Hepatocyte (in vitro differentiated cells): ENCODE measurements at places on chromosomes 6 and 20.

- peak; percentile 33 for DNase-seq
Measured at GRCh38 chr6:25499615-25500235, 152.3 kb upstream of the SCGN start.

GRCh38 chr6:3159805-3160781 is 2.7 kb upstream of the TUBB2A start:
- peak; percentile 93 for DNase-seq

GRCh38 chr6:37990762-37991525 is 171.4 kb downstream of the ZFAND3 start:
- DNase-seq = peak; percentile 33

GRCh38 chr6:36139991-36140710 is 9.8 kb downstream of the MAPK13 start:
- DNase-seq = no peak

- DNase-seq = no peak
Measured at GRCh38 chr6:1081551-1082284, 230.2 kb upstream of the FOXQ1 start.

- no peak for DNase-seq
Measured at GRCh38 chr6:132814716-132815570, 574 bp downstream of the RPS12 start.

- no peak for DNase-seq
Measured at GRCh38 chr6:47161176-47161687, 119.1 kb upstream of the ADGRF1 start.

GRCh38 chr6:154648888-154649205 is 84.4 kb upstream of the SCAF8 start:
- DNase-seq = no peak

- DNase-seq = no peak
Measured at GRCh38 chr20:50848341-50848808, 53.5 kb downstream of the BCAS4 start.

DNA sequence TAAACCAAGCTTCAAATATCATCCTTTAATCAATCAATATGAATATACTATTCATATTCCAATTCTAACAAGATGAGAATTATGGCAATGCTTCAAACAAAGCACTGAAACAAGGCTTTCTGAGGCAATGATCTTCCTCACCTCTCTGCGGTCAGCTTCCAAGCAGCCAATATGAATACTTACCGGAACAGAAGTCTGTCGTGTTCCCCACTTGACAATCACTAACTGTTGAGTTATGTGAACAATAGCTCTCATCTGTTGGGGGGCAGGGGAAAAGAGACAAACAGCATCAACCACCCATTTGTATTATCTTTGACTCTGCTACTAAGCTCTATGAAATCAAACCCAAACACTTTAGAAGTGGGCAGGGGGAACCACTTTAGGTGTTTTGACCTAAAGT is 4.5 kb downstream of the CD164 start:
- no peak for DNase-seq

GRCh38 chr6:47631269-47631772 is 67.1 kb upstream of the ADGRF4 start:
- peak; percentile 55 for DNase-seq

DNA sequence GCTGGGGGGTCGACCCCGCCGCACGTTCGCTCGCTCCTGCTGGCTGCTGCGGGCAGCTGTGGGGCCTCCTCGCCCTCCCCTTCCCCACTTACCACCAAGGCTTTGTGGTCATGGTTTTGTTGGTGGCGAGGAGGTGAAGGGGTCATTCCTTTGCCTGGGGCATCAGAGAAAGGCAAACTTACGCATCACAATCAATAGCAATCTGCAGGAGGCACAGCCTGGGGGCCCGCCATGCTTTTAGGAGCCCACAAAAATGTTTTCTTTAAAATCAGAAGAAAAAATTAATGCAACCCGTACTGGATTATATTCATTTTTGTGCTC is 137.0 kb downstream of the IMPG1 start:
- DNase-seq = no peak

DNA sequence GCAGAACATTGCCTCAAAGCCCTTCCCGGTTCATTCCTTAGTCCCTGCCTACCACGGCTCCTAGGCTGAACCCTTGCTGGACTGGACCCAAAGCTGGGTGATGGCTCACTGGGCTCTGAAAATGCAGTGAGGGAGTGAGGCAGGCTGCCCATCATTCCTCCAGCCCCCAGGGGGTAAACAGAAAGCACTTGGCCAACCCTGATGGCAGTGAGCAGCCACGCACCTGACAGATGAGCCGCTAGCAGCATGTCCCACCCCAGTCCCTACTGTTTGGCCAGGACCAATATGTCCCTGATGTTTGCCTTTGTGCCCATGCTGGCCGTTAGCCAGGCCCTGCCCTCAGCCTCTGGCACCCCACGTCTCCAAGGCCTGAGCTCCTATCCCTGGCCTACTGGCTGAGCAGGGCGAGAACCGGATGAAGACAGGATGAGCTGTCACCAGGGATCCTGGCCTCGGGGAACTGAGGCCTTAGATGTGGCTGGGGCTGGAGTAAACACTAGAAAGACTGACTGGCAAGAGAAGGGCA is 19.4 kb upstream of the BAK1 start:
- no peak for DNase-seq

GRCh38 chr6:131555992-131556391 is 17.0 kb upstream of the ARG1 start:
- peak; percentile 23 for DNase-seq

DNA sequence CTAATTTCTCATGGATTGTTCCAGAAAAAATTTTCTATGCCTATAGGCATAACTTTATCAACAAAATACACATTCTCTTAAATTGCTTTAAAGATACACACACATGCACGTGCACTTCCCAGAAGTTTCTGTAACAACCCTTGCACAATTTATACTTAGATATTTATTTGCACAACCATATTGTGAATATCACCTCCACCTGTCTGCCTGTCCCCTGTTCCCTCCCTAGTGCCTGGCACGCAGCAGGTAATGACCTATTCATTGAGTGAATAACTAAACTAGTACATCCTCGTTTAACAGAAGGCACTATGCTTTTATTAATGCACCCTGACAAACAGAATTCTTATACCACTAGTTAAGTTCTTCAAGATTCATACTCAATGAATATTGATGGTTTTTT is 198.9 kb downstream of the BCAS1 start:
- DNase-seq = no peak

GRCh38 chr20:57389695-57390603 is 1.2 kb upstream of the RBM38 start:
- no peak for DNase-seq

DNA sequence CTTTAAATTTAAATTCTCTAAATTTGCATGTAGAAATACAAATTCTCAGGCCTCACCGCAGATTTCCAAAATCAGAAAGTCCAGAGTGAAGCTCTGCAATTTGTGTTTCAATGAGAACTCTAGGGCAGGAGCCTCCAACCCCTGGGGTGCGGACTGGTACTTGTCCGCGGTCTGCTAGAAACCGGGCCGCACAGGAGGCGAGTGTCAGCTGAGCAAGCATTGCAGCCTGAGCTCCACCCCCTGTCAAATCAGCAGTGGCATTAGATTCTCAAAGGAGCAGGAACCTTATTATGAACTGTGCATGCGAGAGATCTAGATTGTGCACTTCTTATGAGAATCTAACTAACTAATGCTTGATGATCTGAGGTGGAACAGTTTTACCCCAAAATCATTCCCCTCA is 203.0 kb upstream of the PCSK2 start:
- DNase-seq = peak; percentile 19

GRCh38 chr6:125818225-125818657 is 27.5 kb downstream of the NCOA7 start:
- no peak for DNase-seq

- DNase-seq = no peak
Measured at GRCh38 chr6:331622-332521, 39.6 kb downstream of the DUSP22 start.

DNA sequence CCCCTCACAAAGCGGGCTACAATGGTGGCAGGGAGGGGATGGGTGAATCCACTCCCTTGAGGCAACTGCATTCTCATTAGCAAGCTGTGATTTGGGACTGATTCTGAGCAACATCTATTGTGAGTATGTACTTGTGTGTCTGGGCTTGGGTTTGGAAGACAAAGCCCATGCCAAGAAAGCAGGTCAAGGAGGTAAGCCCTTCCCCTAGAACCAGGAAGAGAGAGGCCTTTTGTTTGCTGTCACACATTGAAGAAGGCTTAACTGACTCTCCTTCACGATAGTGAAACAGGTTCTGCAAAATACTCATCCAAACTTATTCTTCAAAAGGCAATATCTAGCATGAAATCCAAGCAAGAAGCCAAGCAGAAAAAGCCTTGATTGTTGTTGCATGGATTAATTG is 403.1 kb upstream of the ID4 start:
- no peak for DNase-seq

- no peak for DNase-seq
Measured at GRCh38 chr6:84687431-84687830, 77.0 kb downstream of the TBX18 start.

DNA sequence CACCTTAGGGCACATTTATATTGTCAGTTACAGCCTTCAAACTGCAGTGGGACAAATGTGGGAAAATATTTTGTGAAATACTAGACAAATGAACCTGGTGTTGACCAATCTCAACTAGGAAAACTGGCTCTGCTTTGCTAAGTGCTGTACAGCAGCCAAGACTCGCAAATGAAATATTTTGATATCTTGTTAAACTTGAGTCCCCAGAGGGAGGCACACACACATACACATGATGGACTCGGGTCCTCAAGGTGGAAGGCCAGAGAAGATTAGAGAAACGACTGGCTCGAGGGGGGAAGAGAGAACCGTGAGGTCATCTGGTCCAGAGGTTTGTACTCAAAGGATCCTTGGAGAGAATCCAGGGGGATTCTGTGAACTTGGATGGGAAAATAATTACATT is 67.3 kb upstream of the JAG1 start:
- no peak for DNase-seq

GRCh38 chr6:57216235-57217101 is 5.6 kb downstream of the RAB23 start:
- DNase-seq = no peak

DNA sequence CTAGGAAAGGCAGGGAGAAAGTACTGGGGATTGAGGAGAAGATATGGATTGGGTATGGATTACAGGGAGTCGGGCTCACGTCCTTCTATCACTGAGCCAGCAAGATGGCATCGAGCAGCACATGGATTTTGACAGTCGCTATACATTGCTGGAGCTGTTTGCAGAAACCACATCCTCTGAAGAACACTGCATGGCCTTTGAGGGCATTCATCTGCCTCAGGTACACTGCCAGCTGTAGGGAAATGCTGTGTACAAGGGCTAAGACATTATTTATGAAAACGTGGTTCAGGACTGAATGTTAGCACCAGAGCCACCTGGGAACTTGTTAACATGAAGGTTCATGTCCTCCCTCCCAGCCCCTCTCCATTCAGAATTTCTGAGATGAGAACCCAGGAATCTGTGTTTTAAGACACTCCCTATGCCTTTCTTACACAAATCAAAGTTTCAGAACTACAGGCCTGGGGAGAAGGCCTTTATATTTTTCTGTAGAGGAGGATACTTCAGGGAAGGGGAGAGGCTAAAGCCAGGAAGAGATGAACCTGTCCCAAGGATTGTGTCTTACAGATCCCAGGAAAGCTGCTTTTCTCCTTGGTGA is 3.5 kb downstream of the CUL9 start:
- no peak for DNase-seq

DNA sequence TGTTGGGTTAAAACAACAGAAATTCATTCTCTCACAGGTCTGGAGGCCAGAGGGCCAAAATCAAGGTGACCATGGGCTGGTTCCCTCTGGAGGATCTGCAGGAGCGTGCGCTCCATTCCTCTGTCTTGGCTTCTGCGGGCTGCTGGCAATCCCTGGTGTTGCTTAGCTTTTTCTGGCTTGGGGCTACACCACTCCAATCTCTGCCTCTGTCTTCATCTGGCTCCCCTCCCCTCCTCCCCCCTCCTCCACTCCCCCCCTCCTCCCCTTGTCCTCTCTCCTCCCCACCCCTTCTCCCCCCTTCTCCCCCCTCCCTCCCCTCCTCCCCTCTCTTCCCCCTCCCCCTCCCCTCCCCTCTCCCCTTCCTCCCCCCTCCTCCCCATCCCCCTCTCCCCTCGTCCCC is 321.3 kb upstream of the ARID1B start:
- no peak for DNase-seq

DNA sequence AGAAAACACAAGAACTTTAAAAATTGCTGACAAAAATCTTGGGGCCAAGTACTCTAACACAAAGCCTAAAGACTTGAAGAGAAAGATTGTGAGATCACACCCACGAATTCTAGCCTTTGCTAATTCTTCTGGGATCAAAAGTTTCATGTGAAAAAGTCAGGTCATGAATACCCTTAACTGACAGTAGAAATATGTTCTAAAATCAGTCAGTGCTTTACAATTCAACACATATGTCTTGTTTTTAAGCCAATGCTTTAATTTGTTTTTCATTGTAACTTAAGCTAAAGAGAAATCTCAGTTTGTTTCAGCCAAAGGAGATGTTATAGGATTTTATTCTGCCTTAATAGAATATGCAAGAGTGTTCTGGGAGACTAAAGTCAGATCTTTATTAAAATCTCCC is 78.2 kb upstream of the PLEKHG1 start:
- DNase-seq = no peak

DNA sequence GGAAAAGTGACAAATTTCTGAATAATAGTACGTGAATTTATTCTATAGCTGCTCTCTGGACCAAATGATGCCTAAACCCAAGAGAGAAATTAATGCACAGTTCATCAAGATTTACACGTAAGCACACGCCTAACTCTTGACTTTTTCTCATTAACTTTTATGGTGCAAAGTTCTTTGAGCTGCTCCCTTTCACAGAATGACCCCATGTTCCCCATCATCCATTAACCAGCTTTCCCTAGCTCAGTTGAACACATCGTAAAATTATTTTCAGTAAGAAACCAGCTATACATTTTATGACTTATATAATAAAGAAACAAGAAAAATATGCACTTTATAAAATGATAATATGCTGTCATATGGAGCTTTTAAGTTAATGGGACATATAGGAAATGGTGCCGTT is 54.3 kb downstream of the ID4 start:
- no peak for DNase-seq

- no peak for DNase-seq
Measured at GRCh38 chr6:50691814-50692495, 21.4 kb upstream of the TFAP2D start.

- DNase-seq = no peak
Measured at GRCh38 chr6:24660105-24660504, 6.6 kb downstream of the TDP2 start.

GRCh38 chr6:42226161-42226611 is 8.5 kb upstream of the MRPS10 start:
- peak; percentile 21 for DNase-seq

GRCh38 chr6:152976749-152977148 is 6.1 kb downstream of the FBXO5 start:
- no peak for DNase-seq
